ENCODE measurements at places on chromosomes 4 and X. TPM values are rescaled to one million over a fixed set of nuclear protein-coding genes. Genes with fewer than 3 reads are reported as not detected.

Gene CPZ
- total RNA-seq = 0.81 TPM

GRCh38 chr4:43234626-43235415, 342.3 kb downstream of the GRXCR1 start:
- DNase-seq = no peak

GRCh38 chr4:98517218-98518021, 141.0 kb downstream of the TSPAN5 start:
- DNase-seq = no peak

- peak; percentile 35 for DNase-seq
Observed at GRCh38 chr4:6221851-6222760, 21.8 kb upstream of the JAKMIP1 start.

- no peak for DNase-seq
Observed at GRCh38 chr4:98745366-98745765, 87.0 kb upstream of the TSPAN5 start.

Gene PPP1R2C
- not detected for total RNA-seq

Gene EGF
- total RNA-seq = 2.5 TPM

GRCh38 chr4:44150091-44150576, 298.5 kb downstream of the KCTD8 start:
- DNase-seq = no peak

GRCh38 chr4:105838082-105838481, 57.2 kb upstream of the NPNT start:
- DNase-seq = no peak

GRCh38 chr4:1309261-1310010, 19.7 kb downstream of the MAEA start:
- peak; percentile 77 for DNase-seq

- no peak for DNase-seq
Observed at GRCh38 chr4:139736661-139737060, 71.0 kb downstream of the MGST2 start.

Gene DDX53
- not detected for total RNA-seq
